Substantia nigra (tissue), 51 donors: ENCODE measurements at places on chromosomes 13 and 19.

GRCh38 chr13:30175166-30175565 lies 132.2 kb downstream of the KATNAL1 start:
- no peak for DNase-seq

DNA sequence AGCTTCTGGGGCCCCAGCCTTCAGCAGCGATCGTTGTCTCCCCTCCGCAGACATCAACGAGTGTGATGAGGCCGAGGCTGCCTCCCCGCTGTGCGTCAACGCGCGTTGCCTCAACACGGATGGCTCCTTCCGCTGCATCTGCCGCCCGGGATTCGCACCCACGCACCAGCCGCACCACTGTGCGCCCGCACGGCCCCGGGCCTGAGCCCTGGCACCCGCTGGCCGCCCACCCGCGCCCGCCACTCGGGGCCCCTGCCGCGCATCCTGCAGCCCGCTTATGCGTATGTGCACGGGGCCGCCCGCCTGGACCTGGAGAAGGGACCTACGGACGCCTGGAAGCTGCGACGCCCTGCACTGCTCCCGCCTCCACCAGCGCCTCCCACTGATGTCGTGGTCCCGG lies 28.2 kb downstream of the LTBP4 start:
- DNase-seq, result no peak

DNA sequence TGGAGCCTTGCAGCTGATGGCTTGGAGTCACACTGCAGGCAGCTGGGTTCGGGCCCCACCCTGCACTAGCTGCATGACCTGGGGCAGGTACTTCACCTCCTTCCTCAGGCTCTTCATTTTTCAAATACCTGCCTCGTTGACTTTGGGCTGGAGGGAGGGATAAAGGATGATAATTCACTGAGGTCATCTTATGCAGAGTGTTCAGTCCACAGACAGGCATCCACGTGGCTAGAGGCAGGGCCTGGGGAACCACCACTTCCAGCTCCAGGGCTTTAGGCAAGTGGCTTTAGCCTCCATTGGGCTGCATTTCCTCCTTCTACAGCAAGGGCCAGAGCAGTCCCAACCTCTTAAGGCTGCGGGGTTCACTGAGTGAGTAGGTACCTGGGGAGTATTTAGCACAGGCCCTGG lies 84.8 kb downstream of the SIPA1L3 start:
- DNase-seq, result no peak

GRCh38 chr13:106115081-106115480 lies 420.4 kb downstream of the EFNB2 start:
- no peak for DNase-seq

- DNase-seq, result no peak
Measured at GRCh38 chr13:71524613-71525304, 342.2 kb downstream of the DACH1 start.

DNA sequence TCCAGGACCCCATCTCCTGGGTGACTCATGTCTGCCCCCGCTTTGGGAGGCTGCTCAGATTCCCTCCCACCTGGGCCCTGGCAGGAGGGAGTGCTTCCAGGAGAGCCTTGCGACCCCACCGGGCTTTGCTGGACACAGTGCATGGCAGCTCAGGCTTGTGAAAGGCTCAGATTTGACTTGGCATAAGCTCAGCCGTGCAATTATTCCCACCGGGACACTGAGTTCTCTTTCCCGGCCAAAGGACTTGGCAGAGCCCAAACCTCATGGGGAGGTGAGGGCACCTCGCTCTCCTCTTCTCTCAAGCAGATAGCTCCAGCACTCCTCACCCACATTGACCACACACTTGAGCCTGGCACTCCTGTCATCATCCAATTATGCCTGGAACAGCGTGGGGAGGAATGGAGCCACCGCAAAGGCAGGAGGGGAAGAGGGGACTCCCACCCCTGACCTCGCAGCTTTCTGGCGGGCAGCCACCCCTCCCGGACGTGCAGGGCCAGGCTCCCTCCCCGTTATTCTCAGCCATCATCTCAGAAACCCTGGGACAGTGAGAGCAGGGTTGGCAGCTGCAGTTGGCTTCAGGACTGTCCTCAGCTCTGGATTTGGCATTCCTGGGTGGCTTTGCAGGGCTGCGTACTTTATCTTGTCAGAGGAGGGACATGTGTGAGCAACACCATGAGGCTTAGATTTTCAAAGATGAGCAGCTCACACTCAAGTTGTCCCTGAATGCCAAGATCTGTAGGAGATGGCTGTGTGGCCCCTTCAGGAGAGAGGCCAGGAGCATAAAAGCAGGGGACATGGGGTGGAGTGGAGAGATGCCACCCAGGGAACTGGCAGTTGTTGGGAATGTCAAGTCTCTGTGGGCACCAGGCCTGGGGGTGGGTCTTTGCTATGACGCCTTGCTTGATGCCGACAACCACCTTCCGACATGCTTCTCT lies 306.2 kb downstream of the TEX29 start:
- peak; percentile 46 for DNase-seq

GRCh38 chr19:29985196-29985595 lies 43.2 kb downstream of the URI1 start:
- no peak for DNase-seq

- DNase-seq, result no peak
Measured at GRCh38 chr13:52744842-52745375, 5.3 kb upstream of the CNMD start.

DNA sequence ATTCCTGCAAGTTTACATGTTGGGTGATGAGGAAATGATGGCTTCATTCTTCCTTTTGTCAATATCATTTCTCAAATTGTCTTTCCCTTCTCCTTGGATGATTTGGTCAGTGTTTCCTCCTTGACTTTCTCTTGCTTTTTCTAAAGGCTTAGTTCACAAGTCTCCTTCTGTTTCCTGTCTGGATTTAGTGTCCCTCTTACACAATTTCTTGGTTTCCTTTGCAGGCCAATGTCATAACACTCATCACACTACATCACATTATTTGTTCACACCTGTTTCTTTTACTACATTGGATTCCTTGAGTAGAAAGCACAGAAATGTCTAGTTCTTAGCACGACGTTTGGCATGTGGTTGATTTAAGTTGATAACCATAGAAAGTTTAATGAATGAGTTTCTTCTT lies 490.7 kb downstream of the TDRD3 start:
- DNase-seq, result no peak

- DNase-seq, result no peak
Measured at GRCh38 chr13:110301083-110301482, 5.9 kb downstream of the COL4A1 start.

DNA sequence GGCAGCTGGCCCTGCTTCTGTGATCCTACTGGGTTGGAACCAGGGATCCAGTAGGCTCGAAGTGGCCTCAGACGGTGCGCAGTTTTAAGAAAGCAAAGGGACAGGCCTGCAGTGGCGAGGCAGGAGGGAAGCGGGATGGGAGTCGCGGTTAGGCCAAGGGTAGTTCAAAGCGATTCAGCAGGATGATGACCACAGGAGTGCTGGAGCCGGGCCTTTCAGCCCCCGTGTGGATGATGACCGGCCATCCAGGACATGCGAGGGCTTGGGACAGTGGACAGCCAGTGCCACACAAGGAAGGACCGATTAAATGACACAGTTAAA lies 854 bp downstream of the RNASEH2B start:
- DNase-seq, result no peak
